Upper lobe of left lung (tissue), 6 donors: ENCODE measurements at places on chromosomes 5 and 9.

DNA sequence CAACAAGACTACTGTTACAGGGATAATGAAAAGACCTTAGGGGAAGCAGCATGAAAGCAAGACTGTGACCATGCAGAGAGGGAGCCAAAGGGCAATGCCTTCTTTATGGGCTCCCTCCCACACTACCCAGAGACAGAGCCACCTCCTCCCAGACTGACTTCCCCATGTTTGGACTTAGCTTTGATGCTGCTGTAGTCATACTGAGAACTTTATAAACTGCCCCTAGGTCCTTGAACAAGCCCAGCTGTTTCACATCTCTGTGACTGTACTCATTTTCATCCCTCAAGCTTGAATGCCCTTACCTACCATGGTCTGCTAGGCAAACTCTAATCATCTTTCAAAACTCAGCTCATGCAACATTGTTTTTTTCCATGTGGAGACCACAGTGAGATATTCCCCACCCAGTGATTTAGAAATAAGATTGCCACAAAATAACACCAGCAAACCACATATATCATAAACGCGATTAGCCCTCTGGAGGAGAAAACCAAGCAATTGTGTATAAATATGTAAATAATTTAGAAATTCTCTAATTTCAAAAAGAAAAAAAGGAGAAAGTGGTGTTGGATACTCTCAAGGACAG is 23.4 kb upstream of the FAM169A start:
- H3K4me3 ChIP-seq = no peak overlapping the region
- no peaks in the 10 kb centered on the region for H3K27me3 ChIP-seq
- no peak for DNase-seq

DNA sequence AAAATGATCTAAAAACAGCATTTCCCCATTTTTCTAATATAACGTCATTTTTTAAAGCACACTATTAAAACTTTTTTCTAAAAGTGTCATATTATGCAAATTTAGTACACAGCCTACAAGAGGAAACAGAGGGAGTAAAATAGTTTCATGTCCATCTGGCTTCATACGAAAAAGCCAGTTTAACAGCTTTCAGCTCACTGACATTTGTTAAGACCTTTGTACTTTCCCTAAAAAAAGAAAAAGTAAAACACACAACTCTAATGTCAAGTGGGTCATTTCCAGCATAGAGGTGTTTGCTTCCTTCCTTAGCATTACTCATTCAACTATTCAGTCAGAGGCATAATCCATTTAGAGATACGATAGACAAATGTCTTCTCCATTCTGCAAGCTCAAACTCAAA is 49.4 kb downstream of the ABHD17B start:
- DNase-seq = no peak
- H3K27ac ChIP-seq = no peak overlapping the region
- no peak overlapping the region for H3K4me3 ChIP-seq
- no peaks in the 10 kb centered on the region for H3K27me3 ChIP-seq

GRCh38 chr5:154568589-154568988 is 90.6 kb upstream of the HAND1 start:
- no peaks in the 10 kb centered on the region for H3K27me3 ChIP-seq
- H3K4me1 ChIP-seq = no peaks in the 10 kb centered on the region
- DNase-seq = no peak
- H3K27ac ChIP-seq = no peak overlapping the region
- no peak overlapping the region for H3K4me3 ChIP-seq

- H3K4me1 ChIP-seq = peaks cover 8% of the 10 kb centered on the region
- no peaks in the 10 kb centered on the region for H3K36me3 ChIP-seq
These were observed 165.3 kb downstream of the KDM4C start for GRCh38 chr9:6923086-6923485.

- H3K36me3 ChIP-seq = no peaks in the 10 kb centered on the region
- H3K4me3 ChIP-seq = no peak overlapping the region
- no peak overlapping the region for H3K27ac ChIP-seq
- H3K27me3 ChIP-seq = no peaks in the 10 kb centered on the region
These were observed 459.3 kb upstream of the MEF2C start for GRCh38 chr5:89342106-89342876.

- peak overlapping the region; percentile 30 for H3K27ac ChIP-seq
- no peaks in the 10 kb centered on the region for H3K36me3 ChIP-seq
- H3K27me3 ChIP-seq = no peaks in the 10 kb centered on the region
- no peak for DNase-seq
- H3K4me3 ChIP-seq = no peak overlapping the region
These were observed 11.2 kb downstream of the ACO1 start for GRCh38 chr9:32395510-32396216.

DNA sequence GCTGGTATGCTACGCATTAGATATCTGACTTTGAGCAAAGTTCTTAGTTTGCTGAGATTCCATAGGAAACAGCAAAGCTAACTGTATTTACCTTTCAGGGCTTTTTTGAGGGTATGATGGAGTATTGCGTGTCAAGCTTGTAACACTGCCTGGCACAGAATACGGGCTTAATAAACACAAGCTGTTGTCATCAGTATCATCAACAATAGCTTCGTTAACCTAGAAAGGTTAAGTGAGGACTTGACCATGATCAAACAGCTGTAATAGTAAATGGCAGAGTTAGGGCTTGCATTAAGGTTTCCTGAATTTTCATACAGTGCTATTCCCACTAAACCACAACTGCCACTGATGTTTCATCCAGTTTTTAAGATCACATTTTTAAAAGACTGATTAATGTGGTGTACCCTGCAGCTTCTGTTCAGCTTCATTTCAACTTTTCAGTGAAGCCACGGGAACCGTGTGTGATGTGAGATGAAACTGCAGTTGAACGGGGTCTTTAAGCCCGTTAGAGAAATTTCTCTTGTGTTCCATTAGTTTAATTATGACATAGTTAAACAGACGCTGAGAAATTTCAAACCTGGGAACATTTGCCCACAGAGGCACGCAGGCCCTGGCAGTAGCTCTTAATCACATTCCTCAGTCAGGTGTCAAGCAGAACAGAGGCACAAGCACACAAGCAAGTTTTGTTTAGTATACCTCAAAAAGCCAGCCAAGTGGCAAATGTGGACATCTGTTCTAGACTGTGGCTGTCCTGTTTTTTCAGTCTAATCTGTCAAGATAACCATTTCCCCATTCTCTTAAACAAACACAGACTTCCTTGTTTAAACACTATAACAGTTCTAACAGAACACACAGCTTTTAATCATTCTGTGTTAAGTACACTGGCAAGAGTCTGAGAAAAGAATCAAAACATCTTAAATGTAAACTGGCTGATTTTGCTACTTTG is 147.1 kb downstream of the ZNF608 start:
- peaks cover 26% of the 10 kb centered on the region for H3K4me1 ChIP-seq
- H3K36me3 ChIP-seq = no peaks in the 10 kb centered on the region
- H3K27me3 ChIP-seq = no peaks in the 10 kb centered on the region
- H3K27ac ChIP-seq = peak overlapping the region; percentile 59
- peak; percentile 57 for DNase-seq
- no peak overlapping the region for H3K4me3 ChIP-seq

DNA sequence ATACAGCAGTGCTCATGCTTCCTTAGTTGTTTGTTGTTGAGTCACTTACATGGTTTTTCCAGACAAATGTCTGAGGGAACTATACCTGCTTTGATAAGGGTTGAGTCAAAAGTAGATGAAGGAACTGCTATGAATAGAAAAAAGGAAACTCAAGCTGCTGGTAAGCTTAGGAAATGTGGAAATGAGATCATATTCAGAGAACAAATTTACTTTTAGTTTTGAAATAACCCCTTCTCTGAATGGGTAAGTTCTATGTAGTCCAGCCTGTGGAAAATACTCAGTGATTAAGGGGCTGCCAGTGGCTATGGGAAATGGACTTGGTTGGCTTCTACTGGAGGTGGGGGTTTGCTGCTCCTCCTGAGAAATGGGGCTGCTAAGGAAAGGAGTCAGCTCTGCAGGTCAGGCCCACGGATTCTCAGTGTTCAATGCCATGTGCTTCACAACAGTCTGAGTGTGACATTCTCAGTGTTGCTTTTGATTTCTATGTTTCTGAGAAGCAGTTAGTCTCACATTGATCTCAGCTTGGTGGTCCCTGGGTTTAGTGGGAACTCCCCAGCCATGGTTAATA is 47.7 kb upstream of the GLRX start:
- no peaks in the 10 kb centered on the region for H3K36me3 ChIP-seq
- H3K27ac ChIP-seq = peak overlapping the region; percentile 28
- no peak overlapping the region for H3K4me3 ChIP-seq
- no peaks in the 10 kb centered on the region for H3K27me3 ChIP-seq
